ENCODE measurements at places on chromosomes 3 and 15. TPM values are rescaled to one million over a fixed set of nuclear protein-coding genes. Genes with fewer than 3 reads are reported as not detected.
A peak's percentile ranks its signal among the peaks of the same experiment; 100 is the strongest.

Gene TMCO5A
- not detected for total RNA-seq

DNA sequence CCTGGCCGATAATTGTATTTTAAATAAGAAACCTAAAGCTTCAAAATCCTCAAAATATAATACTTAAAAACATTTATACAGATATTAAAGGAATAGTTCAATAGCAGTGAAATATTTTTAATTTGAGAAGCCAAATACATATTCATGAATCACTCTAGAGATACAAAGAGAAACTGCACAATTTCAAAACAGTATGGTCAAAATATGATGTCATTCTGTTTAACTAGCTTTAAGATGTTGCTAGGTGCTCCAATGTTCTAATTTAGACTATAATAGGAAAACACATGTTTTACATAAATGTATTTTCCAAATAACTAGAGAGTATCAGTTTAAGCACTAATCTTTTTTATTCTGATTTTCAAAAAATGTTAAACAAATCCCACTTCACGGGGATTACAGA, 10.3 kb upstream of the NRROS start:
- no peak for DNase-seq

DNA sequence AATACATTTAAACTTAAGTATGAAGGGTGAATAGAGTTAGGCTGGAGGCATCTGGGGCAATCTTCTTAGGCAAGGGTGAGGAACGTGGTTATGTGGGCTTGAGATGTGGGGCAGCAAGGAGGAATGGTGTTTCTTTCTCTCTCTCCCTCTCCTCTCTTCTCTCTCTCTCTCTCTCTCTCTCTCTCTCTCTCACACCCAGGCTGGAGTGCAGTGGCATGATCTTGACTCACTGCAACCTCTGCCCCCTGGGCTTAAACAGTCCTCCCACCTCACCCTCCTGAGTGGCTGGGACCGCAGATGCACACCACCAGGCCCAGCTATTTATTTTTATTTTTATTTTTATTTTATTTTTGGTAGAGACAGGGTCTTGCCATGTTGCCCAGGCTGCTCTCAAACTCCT, 4.0 kb upstream of the MGA start:
- no peak for DNase-seq

GRCh38 chr3:514192-514591, 317.6 kb downstream of the CHL1 start:
- DNase-seq: no peak

GRCh38 chr3:170012683-170013400, 25.0 kb upstream of the GPR160 start:
- no peak for DNase-seq

DNA sequence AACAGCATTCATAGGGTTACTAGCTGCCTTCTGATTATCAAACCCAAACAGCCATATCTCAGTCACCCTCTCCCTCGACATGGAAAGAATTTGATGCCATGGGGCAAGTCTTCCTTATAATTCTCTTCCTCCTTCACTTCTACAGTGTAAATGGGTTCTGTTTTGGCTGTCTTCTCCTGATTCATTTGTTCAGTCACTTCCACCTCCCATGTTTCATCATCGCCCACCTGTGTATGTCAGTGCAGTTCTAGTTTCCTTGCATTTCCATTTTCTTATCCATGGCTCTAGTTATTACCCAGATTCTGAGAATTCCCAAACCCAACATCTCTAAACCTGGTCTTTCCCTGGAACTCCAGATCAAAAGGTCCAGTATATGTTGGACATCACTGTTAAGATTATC, 41.0 kb downstream of the RIOX2 start:
- no peak for DNase-seq

Gene SLC2A2
- not detected for total RNA-seq

- no peak for DNase-seq
Observed at GRCh38 chr3:196513697-196514349, 1.3 kb downstream of the SMCO1 start.

- no peak for DNase-seq
Observed at GRCh38 chr15:55789066-55789660, 46.2 kb upstream of the PRTG start.

Gene GOLGA8J
- not detected for total RNA-seq

DNA sequence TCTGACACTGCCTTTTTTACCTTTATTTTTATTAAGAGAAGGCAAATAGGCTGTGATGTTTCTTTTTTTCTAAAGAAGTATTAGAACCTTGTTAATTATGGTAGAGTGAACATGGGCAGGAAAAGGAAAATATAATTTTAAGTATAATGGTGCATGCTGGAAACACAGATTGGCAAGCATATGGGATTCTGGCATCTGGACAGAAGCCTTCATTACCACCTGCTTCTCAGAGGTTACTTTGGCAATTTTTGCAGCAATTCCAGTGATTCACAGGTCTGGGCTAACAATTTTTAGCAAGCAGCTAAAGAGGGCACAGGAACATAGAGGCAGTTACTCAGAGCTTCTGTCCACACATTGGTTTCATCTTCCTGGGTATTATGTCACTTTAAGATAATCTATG, 258.3 kb downstream of the DIPK2A start:
- no peak for DNase-seq

DNA sequence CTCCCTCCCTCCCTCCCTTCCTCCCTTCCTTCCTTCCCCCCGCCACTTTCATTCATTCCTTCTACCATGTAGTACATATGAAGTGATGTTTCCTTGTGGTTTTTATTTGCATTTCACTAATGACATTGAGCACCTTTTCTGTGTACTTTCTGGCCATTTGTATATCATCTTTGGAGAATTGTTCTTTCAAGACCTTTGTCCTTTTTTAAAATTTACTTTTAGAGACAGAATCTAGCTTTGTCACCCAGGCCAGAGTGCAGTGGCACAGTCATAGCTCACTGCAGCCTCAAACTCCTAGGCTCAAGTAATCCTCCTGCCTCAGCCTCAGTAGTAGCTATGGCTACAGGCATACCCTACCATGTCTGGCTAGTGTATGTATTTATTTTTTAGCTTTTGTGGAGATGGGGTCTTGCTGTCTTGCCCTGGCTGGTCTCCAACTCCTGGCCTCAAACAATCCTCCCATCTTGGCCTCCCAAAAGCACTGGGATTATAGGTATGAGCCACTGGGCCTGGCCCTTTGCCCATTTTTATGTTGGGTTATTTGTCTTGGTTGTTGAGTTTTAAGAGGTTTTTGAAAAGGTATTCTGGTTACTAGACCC, 42.0 kb upstream of the CTDSPL2 start:
- no peak for DNase-seq

DNA sequence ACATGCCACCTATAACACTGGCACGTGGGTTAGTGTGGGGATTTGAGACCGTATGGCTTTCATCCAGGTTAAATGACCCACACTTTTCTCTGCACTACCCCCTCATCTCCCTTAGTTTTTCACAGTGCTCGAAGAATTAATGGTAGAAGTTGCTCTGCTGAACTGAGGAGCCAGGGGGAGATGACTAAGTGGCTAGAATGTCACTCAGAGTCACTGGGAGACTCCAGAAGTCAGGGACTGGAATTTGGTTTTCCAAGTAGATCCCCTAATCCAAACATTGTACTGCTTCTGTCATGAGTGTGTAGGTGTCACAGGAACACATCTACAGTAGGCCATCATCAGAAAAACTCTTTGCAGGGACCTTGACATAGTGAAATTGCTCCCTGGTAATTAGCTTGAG, 181.0 kb upstream of the RASGRP1 start:
- DNase-seq: no peak

GRCh38 chr3:13207975-13208705, 134.9 kb upstream of the IQSEC1 start:
- DNase-seq: peak; percentile 63

Gene LTK
- 2.4 TPM for total RNA-seq

DNA sequence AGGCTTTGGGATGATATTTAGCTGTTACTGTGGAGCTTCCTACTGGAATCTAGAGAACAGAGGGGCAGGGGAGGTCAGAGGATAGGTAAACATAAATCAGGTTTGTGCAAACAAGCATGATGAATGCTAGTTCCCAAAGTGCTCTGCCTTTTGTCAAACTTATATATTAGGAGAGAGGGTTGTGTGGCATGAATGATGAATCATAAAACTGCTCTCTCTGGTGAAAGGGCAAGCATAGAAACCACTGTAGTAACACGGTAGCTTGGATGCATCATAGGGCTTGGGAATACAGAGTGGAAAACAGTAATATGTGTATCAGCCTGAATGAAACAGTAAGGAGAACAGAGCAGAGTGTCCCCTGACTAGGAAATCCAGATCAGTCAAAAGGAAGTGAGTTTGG, 486.7 kb downstream of the IL5RA start:
- DNase-seq: no peak

GRCh38 chr3:119555309-119555735, 4.1 kb downstream of the CD80 start:
- peak; percentile 80 for DNase-seq

DNA sequence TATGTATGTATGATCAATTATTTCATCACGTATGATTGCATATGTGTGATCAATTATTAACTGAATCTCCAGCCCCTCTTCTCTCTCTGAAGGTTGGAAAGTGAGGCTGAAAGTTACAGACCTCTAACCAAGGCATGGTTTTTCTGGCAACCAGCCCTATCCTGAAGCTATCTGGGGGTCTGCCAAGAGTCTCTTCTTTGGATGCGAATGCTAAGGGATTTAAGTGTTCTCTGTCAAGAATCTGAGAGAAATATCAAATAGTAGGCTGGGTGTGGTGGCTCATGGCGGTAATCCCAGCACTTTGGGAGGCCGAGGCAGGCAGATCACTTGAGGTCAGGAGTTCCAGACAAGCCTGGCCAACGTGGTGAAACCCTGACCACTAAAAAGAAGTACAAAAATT, 8.1 kb downstream of the NKTR start:
- no peak for DNase-seq

Gene PROS1
- 30.1 TPM for total RNA-seq

GRCh38 chr3:99506-99905, 97.1 kb upstream of the CHL1 start:
- no peak for DNase-seq

Gene CTSH
- total RNA-seq: 238 TPM

DNA sequence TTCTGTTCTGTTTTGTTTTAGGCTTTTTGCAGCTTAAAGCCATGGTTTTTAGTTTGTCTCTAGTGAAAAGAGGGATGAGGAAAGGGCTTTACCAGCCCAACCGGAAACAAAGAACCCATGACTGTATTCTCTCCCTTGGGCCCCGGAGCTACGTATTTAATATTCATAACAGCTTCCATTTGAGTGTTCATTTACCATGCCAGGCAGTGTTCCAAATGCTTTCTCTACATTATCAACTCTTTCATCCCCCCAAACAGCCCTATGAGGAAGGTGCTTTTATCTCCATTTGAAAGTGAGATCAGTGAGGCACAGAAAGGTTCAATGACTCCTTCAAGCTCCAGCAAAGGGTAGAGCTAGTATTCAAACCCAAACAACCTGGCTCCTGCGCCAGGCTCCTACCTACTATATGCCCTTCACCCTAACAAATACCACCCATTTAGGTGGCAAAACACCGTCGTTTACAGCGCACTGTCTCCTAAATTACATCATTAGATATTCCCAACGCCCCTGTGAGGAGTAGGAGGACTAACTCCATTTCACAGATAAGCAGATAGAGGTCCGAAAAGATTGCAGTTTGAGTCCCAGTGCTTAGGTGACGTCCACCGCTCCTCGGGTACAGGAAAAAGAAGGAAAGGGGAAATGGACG, 27.9 kb downstream of the GTPBP8 start:
- no peak for DNase-seq

Gene XXYLT1
- 20.2 TPM for total RNA-seq

DNA sequence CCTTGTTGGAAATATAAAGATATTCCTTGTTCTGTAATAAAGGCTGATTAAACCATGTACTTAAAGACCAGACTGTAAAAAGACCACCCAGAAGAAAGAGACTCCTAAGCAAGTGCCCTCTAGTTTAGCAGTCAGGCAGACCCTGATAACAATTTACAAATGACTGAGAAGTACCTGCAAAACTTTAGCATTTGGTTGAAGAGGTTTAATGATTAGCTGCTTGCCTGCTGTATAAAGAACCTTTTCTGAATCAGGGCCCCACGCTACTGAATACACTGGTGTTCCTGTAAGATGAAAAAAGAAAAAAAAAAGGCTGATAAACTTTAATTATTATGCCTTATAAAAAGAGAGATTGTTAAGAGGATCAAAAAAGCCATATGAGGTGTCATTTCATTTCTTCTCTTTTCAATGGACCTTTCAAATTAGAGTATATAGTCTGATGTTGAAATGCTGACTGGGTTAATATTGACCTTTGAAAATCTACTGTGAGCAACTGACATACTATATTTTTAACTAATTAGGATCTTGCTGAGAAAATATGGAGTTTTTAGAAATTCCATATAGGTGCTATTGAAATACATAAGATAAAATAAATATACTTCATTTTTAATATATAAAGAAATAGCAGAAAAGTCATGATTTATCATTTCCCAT, 33.0 kb downstream of the IFT80 start:
- no peak for DNase-seq

- DNase-seq: no peak
Observed at GRCh38 chr3:10555263-10555662, 49.9 kb upstream of the ATP2B2 start.

Gene SNX22
- total RNA-seq: 13.2 TPM

GRCh38 chr15:100651253-100651652, 48.9 kb downstream of the ASB7 start:
- no peak for DNase-seq

GRCh38 chr3:62027241-62027640, 346.1 kb downstream of the FEZF2 start:
- no peak for DNase-seq

Gene VILL
- total RNA-seq: 15.9 TPM

- peak; percentile 25 for DNase-seq
Observed at GRCh38 chr15:101048176-101048575, 129.0 kb downstream of the LRRK1 start.

GRCh38 chr15:41523097-41523496, 9.5 kb upstream of the LTK start:
- no peak for DNase-seq

DNA sequence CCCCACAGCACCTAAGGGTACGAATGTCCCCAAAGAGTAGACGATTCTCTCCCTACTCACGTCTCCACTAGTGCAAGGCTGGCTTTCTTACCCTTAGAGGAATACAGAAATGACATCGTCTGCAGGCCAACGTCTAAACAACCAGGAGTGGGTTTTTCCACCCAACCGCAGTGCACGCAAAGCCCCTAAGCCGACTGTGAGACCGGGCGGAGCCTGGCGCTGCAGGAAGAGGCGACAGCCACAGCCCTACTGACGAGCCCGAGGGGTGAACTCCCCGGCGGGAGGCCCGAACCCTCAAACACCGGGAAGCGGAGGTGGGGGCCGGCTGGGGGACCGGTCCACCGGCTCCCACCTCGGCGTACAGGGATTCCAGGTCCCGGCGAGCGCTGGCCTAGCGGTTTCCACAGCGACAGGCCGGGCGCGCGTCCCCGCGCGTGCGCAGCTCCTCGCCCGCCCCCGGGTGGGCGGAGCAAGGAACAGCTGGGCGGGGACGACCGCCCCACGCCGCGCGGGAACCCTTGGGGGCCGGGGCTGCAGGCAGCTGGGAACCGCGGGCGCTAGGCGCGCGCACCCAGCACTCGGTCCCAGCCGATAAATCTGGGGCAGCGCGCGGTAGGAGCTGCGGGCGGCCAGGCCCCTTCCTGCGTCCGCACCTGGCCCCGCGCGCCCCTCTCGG, at the start of the genes CEP19 and PIGX:
Gene CEP19, minus strand, starts transcription at position 413 of the 676 bp plus-strand sequence. CDS start 3,593 bp downstream, outside the sequence.
Gene PIGX, plus strand, starts transcription at position 540 of the 676 bp plus-strand sequence.
- DNase-seq: peak; percentile 96

Gene BMF
- 36.1 TPM for total RNA-seq
